ENCODE measurements at places on chromosomes 13 and 19.

GRCh38 chr13:54949735-54950134 lies 1921.1 kb downstream of the OLFM4 start:
- no peak for DNase-seq

DNA sequence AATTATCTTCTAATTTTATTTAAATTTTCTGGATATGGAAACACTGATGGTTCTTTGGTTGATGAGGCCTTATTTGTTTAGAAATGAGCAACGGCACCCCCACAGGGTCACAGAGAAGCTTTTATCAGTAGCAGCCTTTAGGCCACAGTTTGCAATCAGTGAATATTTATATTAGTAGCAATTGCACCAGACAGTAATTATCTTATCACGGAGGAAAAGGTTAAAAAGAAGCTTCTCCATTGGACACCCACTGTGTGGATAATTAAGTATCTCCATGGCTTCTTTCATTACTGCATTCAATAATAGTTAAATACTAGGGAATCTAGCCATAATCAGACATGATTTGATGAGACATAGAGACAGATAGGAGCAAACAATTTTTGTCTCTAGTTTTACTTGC lies 2099.2 kb upstream of the PCDH20 start:
- DNase-seq, result no peak

DNA sequence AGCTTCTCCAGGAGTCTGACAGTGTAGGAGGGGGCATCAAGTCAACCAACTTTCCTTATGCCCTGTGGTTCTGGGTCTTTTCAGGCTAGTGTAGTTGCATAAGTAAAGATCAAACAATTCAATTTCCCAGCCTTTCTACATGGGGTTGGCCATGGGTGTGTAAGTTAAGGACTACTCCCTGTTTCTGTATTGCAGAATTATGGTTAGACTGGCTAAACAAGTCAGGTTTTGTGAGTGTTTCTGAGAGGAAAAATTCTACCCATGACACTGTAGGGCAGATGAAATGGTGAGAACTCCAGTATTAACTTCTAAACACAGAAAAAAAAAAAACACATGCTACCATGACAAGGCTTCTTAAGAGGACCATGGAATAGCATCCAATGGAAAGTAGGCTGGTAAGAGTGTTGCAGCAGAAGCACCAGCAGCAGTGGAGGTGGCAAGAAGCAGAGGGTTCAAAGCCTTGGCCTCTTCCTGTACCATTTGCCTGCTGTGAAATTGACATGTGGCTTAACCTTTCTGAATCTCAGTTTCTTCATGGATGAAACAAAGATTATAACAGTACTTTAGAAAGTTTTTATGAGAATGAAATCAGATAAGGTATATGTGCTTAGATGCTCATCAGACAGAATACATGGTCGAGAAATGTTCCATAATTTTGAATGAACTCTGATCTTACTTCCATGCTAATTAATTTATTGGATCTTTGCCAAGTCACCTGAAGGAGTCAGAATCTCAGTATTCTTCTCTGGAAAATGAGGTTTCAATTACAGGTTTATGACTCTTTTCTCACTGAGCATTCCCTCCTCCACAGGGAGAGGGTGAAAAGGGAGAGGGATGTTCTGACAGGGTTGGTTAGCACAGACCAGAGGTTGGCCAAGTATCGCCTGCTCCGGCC lies 11.4 kb upstream of the SCEL start:
- DNase-seq, result no peak

GRCh38 chr13:51152701-51153100 lies 41.6 kb upstream of the C13orf42 start:
- DNase-seq, result no peak

GRCh38 chr19:3257071-3257470 lies 32.6 kb downstream of the CELF5 start:
- no peak for DNase-seq

Measured in cardiac septum (tissue), 1 donor.